Fibroblast of skin of abdomen (primary cell): ENCODE measurements at places on chromosomes 4 and X.

GRCh38 chrX:56066016-56066415, 166.1 kb upstream of the KLF8 start:
- DNase-seq, result no peak

DNA sequence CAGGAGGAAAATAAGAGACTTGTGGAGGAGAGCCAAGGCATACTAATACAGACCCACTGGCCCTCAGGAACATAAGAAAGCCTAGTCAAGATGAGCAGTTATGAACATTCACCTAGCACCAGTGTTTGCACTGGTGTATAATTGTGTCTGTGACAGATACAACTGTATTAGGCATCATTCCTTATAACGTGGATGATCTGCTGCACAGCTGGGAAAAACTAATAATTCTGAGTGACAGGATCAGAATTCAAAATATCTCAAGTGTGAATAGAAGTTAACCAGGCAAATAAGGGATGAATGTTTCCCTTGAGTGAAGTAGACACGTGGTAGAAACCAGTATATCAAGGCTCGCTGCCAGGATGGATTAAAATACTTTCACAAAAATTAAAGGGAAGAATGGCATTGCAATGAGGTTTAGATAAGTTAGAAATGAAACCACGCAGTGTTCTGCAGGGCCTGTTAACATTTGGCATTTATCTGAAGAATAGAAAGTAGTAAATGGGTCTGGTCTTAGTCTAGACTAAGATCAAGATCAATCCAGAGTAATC, 325.9 kb downstream of the EPHA5 start:
- peak; percentile 61 for DNase-seq

DNA sequence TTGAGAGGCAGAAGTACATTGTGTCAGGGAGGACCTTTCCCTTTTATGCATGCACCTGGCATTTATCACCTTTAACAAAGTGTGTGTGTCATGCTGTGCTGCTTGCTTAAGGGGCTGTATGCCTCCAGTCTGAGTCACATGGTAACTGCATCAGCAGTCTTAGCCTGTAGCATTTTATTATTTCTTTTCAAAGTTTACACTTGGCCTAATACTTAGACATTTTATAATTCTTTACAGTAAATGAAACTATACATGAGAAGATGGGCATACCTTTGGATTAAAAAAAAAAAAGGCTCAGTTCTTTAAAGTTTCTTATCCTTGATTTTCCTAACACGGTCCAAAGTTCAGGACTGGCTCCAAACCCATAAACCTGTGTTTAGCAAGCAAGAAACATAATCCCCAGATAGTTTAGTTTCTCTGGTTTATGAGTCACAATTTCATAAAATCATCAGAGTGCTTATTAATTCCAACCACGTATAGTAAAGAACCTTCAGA, 14.6 kb downstream of the NPNT start:
- no peak for DNase-seq

DNA sequence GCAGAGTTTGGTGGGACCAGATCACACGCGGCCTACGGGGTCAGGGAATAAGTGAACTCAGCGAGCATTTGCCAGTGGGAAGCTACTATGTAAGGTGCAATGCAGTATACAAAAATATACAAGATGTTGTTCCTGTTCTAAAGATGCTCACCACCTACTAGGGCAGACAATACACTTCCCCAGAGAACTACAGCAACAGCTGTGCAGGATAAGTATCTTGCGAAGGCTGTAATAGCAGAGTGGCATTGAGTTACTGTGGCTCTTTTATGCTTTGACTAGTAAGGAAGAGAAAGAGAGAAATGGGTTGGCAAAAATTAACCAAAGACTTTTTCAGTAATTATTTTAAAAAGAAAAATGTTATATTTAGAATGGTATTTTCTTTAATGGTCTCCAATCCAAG, 61.2 kb downstream of the CDS1 start:
- DNase-seq, result no peak

GRCh38 chr4:73891326-73891725, 22.1 kb downstream of the CXCL1 start:
- DNase-seq, result no peak

- DNase-seq, result peak; percentile 34
Measured at GRCh38 chr4:74838746-74839370, 44.5 kb upstream of the BTC start.

DNA sequence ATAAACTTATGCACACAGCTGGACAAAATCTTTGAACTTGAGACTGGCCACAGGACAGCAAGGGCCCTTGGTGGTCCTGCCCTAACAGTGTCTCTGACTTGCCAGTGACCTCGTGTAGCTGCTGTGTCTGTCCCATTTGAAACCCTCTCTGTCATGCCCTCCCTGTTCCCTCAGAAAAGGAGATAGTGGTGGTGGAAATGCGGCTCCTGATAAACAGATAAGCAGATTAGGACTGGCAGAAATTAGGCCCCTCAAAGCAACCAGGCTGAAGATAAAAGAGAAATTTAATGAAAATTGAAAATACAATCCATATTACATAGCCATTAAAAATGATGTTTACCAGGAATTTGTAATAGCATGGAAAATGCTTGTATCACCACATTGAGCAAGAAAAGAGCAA, 136.6 kb upstream of the ATP6AP2 start:
- no peak for DNase-seq

DNA sequence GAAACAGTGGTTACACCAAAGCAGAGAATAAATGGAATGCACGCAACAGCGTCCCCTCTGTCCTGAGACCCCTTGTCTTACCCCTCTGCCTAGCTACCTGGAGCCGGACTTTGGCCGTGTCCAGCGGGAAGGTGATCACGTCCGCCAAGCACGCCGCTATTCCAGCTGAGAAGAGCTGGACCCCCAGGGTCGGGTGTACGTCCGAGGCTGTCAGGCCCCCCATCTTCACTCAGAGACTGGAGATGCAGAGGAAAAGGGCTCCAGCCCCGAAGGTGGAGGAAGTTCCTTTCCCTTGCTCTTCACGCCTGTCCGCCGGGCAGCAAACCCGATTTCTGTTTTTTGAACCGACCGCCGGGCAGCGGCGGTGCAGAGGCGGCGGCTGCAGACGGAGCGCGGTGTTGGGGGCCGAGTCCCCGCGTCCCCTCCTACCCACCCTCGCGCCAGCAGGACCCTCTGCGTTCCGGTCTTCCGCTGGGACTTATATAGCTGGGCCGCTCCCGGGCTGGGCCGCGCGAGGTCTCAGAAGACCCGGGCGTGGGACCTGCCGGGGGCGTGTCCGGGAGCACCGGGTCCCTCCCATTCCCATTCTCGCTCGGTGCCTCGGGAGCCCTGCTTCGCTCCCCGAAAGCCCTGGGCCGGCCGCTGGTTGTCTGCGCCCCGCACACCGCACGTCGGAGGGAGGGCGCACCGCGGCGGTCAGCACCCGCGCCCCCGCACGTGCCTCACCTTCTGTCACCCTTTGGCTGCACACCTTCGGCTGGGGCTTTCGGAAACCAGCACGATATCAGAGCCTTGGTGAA, at the start of gene UCP1:
Gene UCP1 (minus strand): TSS at position 455 of the 800 bp plus-strand sequence. CDS start 232 bp downstream, at position 223.
- peak; percentile 2 for DNase-seq

GRCh38 chr4:139841464-139842195, 176.0 kb downstream of the MGST2 start:
- no peak for DNase-seq

DNA sequence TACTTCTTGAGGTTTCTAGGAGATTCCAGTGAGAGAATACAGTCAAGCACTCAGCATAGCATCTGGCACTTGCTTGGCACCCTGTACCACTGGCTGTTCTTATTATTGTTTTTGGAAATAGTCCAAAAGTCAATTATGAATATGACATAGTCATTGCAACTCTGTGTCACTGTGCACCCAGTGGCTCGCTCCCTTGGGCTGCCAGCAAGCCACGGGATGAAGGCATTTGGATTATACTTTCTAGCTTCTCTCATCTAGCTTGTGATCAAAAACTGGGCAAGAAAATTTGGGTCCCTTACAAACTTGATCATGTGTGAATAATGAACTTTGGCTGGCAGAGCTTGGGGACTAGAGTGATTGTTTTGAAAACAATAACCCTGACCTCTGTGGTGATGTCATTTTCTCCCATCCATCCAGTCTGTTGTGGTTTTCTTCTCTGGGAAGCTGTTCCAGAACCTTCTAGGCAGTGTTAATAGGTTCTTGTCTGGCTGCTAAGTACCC, 32.7 kb upstream of the LIMCH1 start:
- no peak for DNase-seq

DNA sequence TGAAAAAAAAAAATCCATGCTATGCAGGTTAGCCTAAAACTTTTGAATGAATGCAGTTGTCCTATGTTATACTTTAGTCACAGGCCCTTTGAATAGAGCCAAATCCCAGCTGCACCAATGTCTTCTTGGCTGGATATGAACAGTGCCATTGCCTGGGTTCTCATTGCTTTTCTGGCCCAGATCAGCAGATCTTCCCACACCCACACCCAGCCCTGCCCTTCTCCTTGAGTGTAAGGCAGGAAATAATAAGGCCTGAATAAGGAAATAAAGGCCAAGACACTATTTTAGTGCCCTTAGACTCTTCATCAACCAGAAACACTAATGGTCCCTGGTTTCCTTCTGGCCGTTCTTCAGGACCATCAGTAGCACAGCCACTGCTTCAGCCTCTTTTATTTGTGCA, 66.6 kb downstream of the USP38 start:
- no peak for DNase-seq

DNA sequence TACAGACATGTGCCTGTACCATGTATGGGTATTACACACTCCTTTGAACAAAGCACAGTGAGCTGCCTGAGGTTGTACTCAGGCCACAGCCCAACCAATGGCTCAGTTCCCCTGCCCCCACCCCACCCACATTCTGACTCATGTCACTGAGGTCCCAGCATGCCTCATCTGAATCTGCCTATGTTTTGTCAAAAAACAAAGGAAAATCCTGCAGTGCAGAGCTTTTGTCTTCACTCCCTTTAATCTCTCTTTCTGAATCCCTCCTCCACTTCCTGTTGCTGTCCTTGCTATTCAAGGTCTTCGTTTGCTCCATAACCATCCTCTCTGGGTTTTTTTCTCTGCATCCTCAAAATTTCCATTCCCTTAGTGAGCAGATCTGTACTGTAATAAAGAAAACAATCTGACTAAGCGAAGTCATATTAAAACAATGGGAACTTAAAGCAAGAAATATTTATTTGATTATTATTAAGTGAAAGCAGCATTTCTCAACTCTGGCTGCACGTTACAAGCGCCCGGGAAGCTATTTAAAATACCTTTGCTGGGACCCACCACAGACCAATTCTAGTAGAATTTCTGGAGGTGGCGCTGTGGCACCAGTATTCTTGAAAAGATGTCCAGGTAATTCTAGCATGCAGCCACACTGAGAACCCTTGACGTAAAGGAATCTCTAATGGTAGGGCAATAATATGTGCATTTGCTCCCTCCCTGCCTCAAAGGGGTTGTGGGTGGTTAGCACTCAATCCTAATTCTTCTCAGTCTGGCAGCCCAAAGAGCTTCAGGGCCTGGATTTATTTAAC, 8.7 kb downstream of the GUCY2F start:
- peak; percentile 42 for DNase-seq

GRCh38 chr4:5995901-5996623, 22.2 kb downstream of the C4orf50 start:
- no peak for DNase-seq

- DNase-seq, result no peak
Measured at GRCh38 chr4:99504804-99505502, 5.9 kb upstream of the C4orf17 start.

GRCh38 chr4:80336582-80336981, 1.1 kb downstream of the CFAP299 start:
- peak; percentile 34 for DNase-seq

DNA sequence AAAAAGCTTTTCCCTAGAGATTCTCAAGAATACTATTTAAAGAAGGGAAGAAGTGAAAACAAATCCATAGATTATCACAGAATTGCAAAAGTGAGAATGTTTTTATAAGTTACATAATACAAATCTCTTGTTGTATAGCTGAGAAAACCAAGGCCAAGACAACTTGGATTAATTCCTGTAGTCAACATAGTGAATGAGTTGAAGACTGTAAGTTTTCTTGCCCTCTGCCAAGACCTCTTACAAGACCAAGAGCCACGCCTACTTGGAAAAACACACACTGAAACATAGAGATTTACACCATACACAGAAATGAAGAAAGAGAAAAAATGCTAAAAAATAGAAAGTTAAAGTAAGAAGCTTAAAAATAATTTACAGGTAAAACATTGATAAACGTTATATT, 2024.0 kb downstream of the PCDH7 start:
- no peak for DNase-seq

GRCh38 chr4:86730310-86730709, 118.9 kb downstream of the SLC10A6 start:
- no peak for DNase-seq

GRCh38 chr4:162732876-162733275, 433.8 kb downstream of the NAF1 start:
- peak; percentile 10 for DNase-seq

DNA sequence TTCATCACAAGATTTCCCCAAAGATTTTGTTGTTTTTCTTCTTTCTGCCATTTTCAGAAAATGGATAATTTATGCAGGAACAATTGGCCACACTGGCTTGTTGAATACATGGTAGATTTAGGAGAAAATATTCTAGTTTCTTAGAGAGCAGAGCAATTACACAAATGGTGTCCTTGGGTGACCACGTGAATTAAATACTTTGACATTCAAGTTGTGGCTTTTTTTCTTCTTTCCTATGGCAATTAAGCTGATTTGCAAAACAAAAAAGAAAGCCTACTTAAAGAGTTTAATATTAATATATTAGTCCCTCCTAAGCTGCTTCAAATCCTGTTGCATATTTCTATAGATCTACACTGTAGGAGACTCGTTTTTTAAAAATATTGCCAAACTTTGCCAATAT, 133.0 kb upstream of the HTR2C start:
- no peak for DNase-seq
